ENCODE measurements at places on chromosomes 4 and X.

GRCh38 chr4:53635697-53636483 is 44.6 kb upstream of the LNX1 start:
- no peak for DNase-seq

GRCh38 chr4:158841540-158841939 is 72.7 kb downstream of the FNIP2 start:
- no peak for DNase-seq

DNA sequence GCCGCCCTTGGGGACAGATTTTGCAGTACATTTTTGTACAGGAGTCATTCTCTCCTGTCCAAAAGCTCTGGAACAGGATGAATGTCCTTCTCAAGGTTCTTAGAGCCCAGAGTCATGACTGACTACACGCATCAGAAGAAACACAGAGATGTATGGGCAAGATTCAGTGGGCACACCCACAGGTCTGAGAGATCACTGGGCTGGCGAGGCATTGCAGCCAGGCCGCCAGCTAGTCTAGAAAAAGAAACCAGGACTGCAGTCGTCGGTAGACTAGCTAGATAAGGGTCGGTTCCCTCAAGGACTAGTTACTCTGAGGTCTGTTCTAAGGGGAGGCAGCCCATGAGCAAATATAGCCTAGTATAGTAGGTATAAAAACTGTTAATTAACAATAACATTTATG is 19.8 kb downstream of the GBA3 start:
- no peak for DNase-seq

GRCh38 chr4:126779436-126780166 is 853.2 kb upstream of the INTU start:
- DNase-seq, result peak; percentile 32

- peak; percentile 99 for DNase-seq
These were observed 215.6 kb upstream of the GYPA start for GRCh38 chr4:144355811-144356757.

Data from fibroblast of skin of scalp (primary cell).